CD4-positive, CD25-positive, alpha-beta regulatory T cell (primary cell): ENCODE measurements at places on chromosomes 1 and 21. TPM values are rescaled to one million over a fixed set of nuclear protein-coding genes. Genes with fewer than 3 reads are reported as not detected.
A peak's percentile ranks its signal among the peaks of the same experiment; 100 is the strongest.

Gene SPRR2F
- not detected for total RNA-seq

Gene CCDC185
- total RNA-seq = not detected

GRCh38 chr1:86912281-86912900, 1.5 kb downstream of the SELENOF start:
- no peak for DNase-seq

DNA sequence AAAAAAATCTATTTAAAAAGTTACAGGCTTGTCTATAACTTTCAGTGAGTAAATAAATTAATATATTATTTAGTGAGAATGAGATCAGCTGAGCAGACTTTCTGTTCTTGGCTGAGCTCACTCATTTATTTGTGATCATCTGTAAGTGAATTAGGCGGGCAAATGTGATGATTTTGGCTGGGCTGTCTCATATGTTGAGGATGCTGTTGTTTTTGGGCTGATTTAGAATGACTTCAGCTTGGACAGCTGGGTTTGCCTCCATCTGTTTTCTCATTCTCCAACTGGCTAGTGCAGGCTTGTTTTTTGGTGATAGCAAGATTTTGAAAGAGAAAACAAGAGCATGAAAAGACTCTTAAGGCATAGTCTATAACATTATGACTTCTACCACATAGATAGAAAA, 475.8 kb upstream of the OLFM3 start:
- DNase-seq = no peak

DNA sequence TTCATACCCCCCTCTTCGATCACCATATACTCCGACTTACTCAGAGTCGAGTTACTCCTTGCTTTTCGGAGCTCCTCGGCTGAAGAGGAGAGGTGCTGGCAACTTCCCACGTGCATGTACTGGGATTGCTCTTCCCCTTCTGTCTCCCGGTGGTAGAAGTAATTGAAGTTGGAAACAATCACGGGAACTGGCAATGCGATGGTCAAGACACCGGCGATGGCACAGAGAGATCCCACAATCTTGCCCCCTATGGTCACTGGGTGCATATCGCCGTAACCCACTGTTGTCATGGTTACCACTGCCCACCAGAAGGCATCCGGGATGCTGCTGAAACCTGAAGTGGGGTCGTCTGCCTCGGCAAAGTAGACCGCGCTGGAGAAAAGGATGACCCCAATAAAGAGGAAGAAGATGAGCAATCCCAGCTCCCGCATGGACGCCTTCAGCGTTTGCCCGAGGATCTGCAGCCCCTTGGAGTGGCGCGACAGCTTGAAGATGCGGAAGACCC, 1.5 kb downstream of the KCNA3 start:
- DNase-seq = peak; percentile 11

DNA sequence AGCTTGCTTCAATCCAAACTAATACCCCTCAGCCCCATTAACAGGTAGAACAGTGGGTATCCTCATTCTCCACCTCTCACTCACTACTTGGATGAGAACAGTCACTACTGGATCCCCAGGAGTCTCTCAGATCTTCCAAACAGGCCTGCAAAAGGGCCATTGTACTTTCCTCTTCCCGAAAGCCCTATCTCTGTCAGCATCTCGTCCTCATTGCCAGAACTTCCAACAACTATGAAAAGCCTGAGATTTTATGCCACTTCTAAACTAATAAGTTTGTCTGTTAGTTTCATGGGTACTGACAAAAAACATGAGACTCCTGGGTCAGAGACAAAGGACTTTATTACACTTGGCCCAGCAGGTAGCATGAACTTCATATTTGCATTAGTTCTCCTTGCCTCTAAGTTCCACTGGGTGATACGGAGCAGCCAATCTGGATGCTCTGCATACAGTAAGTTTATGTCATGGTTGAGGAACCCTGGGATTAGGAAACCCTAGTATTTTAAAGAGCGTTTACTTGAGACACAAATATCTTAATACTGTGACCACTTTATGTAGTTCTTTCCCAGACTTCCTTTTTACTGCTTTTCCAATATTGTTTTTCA, 38.1 kb downstream of the VANGL2 start:
- DNase-seq = peak; percentile 20

Gene LIPI
- not detected for total RNA-seq

Gene ERVH48-1
- not detected for total RNA-seq

DNA sequence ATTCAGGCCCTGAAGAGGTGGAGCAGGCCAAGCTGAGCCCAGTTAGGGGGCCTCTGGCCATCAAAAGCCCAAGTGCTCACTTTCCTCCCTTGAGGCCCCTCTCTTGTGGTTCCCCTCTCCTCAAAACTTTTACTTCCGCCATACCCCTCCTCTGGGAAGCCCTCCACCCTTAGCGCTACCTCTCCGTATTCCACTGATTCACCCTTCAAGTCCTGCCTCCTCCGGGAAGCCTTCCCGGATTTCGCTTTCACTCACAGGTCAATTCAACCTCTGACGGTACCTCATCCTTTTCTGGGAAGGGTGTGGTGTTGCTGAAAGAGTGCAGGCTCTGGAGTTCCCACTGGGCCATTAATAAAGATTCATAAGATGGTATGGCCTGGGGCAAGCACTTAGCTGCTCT, 19.1 kb downstream of the SPOCD1 start:
- no peak for DNase-seq

DNA sequence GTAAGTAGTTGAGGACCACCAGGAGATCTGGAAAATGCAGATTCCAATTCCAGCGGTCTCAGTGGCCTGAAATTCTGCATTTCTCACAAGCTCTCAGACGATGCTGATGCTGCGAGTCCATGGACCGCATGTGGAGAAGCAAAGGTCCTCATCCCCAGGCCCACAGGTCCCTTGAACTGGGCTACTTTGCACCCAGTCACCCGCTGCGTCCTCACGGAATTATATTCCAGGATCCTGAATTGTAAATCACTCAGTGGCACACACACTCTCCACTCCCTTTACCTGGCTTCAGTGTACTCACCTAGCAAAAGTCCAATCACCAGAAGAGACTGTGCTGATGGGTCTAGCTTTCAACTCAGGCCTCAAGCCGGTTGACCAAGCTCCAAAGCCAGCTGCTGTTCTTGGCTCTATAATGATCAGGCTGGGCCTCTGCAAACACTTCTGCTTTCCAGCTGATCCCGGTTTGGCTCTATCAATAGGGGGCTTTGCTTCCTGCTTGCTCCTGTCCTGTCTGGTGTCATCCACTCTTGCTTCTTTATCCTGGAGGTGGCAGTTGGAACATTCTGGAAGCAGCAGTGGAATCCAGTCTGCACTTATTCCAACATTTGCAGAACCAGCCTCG, 904 bp upstream of the RPL22 start:
- DNase-seq = no peak

- peak; percentile 98 for DNase-seq
Observed at GRCh38 chr1:35641233-35641866, at the start of gene PSMB2. Gene PSMB2 (minus strand): TSS chr1:35641526. CDS start chr1:35641432, 94 bp downstream.

Gene CDC14A
- total RNA-seq = 155 TPM

- no peak for DNase-seq
Observed at GRCh38 chr1:182611787-182612186, 7.6 kb upstream of the RGS16 start.
